ENCODE measurements at places on chromosomes 5 and 9. TPM values are rescaled to one million over a fixed set of nuclear protein-coding genes. Genes with fewer than 3 reads are reported as not detected.

Gene LHX3
- not detected for total RNA-seq

Gene MCC
- 2.4 TPM for total RNA-seq

Gene NUTM2G
- total RNA-seq = not detected

Gene SHOC1
- not detected for total RNA-seq

DNA sequence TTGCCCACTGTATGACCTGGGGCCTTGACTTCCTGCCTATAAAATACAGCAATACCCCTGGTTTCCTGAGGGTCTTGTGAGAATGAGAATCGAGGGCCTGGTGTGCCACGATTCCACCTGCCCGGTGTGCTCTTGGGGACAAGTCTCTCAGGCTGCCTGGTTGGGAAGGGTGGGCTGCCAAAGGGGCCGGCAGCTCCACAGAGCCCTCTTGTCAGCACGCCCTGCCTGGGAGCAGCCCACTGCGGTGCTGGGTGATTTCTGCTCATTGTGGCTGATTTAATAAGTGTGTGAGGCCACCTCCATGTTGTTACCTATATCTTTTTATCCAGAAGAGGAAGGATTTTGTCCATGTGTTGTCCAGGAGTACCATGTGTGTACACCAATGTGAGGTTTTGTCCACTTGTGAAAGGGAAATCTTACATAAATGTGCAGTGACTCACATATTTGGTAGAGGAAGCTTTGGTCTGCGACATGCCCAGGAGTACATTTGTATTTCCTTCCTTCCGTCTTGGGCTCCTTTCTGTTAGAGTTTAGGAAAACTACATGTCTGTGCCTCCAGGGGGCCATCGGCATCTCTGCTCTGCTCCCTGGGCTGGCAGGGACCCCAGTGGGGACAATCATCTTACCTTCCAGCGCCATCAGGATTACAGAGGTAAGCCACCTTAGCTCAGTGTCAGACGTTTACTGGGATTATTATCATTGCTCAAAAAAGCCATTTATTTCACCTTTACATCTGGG is 108.6 kb downstream of the PHF2 start:
- no peaks in the 10 kb centered on the region for H3K4me1 ChIP-seq
- no peak for DNase-seq
- H3K4me3 ChIP-seq = no peak overlapping the region

- no peaks in the 10 kb centered on the region for H3K36me3 ChIP-seq
- H3K4me3 ChIP-seq = no peak overlapping the region
- peak; percentile 63 for DNase-seq
- peaks cover 41% of the 10 kb centered on the region for H3K27me3 ChIP-seq
- peaks cover 24% of the 10 kb centered on the region for H3K4me1 ChIP-seq
- no peak overlapping the region for H3K27ac ChIP-seq
These were observed 23.8 kb downstream of the SHC3 start for GRCh38 chr9:89154651-89155336.

DNA sequence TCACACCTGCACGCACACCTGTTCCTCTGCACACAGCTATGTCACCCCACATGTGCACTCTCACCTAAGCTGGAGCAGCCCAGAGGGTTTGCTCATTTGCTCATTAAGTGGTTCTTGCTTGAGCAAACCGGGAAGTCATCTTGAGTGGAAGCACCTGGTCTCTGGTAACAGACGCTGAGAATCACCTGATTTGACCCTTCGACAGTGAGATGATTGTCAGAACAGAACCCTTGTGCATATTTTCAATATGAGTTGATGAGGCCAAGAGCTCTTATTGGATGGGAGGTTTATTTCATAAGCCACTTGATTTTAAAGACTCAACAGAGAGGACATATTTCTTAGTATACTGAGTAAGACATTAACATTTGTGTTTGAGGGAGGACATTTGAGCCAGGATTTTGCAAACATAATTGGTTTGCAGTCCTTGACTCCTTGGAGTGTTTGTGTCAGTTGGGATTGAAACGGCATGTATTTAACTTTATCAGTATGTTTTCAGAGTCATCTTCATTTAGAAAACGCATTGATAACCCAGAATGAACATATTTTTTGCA is 22.1 kb upstream of the LPCAT1 start:
- no peak overlapping the region for H3K4me3 ChIP-seq
- no peaks in the 10 kb centered on the region for H3K27me3 ChIP-seq
- H3K4me1 ChIP-seq = peaks cover 6% of the 10 kb centered on the region
- no peak for DNase-seq
- H3K27ac ChIP-seq = no peak overlapping the region

- H3K4me1 ChIP-seq = peaks cover 5% of the 10 kb centered on the region
- H3K27ac ChIP-seq = no peak overlapping the region
- peaks cover 17% of the 10 kb centered on the region for H3K36me3 ChIP-seq
- H3K4me3 ChIP-seq = no peak overlapping the region
- H3K27me3 ChIP-seq = no peaks in the 10 kb centered on the region
These were observed 13.8 kb downstream of the PTGES2 start for GRCh38 chr9:128113526-128114325.

- DNase-seq = peak; percentile 60
- H3K27me3 ChIP-seq = peaks cover 2% of the 10 kb centered on the region
- H3K4me1 ChIP-seq = peaks cover 27% of the 10 kb centered on the region
- H3K4me3 ChIP-seq = peak overlapping the region; percentile 91
- H3K27ac ChIP-seq = peak overlapping the region; percentile 94
These were observed 572 bp downstream of the ZDHHC21 start for GRCh38 chr9:14692470-14693250.

Data from activated CD4-positive, alpha-beta T cell treated with anti-CD3 and anti-CD28 coated beads for 36 hours (primary cell).